Fibroblast of skin of left quadriceps (primary cell): ENCODE measurements at places on chromosomes 4 and X.

DNA sequence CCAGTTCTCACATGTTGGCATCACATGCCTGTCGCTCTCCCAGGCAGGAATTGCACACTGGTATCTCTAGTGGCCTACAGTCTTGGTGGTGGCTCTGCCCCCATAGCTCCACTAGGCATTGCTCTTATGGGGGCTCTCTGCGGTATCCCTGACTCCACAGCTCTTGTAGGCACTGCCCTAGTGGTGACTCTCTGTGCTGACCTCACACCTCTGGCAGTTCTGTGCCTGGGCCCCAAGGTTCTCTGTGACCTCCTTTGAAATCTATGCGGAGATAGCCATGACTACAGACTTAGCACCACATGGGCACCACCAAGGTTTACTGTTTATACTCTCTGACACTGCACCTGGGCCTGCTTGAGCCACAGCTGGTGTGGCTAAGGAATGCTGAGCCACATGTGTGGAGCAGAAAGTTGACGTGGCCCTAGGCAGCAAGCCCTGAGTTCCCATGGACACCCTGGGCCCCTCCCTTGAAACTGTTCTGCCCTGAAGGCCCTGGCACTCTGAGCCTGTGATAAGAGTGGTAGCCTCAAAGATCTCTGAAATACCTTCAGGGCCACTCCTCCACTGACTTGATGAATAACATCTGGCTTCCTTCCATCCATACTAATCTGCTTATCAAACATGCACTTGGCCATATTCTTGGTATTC, 8.0 kb downstream of the SLC9B1 start:
- DNase-seq, result no peak

DNA sequence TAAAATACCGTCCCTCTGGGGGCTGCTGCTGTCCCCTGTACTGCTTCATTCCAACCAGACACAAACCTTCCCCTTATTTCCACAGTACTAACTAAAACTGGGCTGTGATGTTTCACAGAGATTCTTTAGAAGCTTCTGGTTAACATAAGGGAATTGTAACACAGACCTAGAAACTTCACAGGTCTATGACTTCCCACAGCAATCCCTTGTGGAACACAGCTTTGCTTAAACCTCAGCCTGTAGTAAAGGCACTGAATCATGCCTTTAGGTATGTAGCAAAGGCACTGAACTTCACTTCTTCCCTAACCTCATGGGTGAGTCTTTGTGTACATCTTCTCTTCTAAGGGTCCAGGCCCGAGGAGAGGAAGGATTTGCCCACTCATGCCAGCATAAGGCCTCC, 49.4 kb downstream of the SPINK2 start:
- DNase-seq, result no peak

GRCh38 chr4:184763150-184763780, 29.4 kb upstream of the CENPU start:
- peak; percentile 79 for DNase-seq

GRCh38 chrX:130829526-130830515, 73.2 kb downstream of the ENOX2 start:
- DNase-seq, result no peak

DNA sequence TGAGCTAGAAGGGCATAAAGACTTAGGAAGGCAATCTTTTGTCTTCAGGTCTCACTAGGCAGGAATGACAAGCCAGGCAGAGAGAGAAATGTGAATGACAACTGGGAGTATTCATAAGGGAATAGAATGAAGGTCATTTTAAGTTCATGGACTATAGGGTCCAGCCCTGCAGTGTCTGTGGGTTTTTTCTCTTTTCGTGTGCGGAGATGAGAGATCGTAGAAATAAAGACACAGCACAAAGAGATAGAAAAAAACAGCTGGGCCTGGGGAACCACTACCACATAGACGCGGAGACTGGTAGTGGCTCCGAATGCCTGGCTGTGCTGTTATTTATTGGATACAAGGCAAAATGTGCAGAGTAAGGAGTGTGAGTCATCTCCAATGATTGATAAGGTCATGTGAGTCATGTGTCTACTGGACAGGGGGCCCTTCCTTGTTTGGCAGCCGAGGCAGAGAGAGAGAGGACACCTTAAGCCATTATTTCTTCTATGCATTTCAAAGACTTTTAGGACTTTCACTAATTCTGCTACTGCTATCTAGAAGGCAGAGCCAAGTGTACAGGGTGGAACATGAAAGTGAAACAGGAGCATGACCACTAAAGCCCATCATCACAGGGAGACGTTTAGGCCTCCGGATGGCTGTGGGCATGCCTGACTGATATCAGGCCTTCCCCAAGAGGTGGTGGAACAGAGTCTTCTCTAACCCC, 921.8 kb upstream of the PCDH10 start:
- DNase-seq, result no peak
